ENCODE measurements at places on chromosomes 1 and 21.

DNA sequence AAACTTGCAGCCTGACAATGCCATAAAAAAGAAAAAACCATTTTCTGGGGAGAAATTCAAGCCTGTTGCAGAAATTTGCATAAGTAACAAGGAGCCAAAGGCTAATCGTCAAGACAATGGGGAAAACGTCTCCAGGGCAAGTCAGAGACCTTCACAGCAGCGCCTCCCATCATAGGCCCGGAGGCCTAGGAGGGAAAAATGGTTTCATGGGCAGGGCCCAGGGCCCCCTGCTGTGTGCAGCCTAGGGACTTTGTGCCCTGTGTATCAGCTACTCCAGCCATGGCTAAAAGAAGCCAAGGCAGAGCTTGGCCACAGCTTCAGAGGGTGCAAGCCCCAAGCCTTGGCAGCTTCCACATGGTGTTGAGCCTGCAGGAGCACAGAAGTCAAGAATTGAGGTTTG is 369.5 kb downstream of the NTNG1 start:
- no peak for DNase-seq

- no peak for DNase-seq
Observed at GRCh38 chr1:172832006-172832725, 173.3 kb downstream of the FASLG start.

GRCh38 chr1:5373281-5373680 is 618.9 kb downstream of the NPHP4 start:
- no peak for DNase-seq

GRCh38 chr1:46822248-46822826 is 23.5 kb downstream of the CYP4B1 start:
- DNase-seq: no peak

GRCh38 chr1:166889776-166890175 is 13.7 kb upstream of the TADA1 start:
- no peak for DNase-seq

All from uterus (tissue), 4 donors.